ENCODE measurements at places on chromosomes 3 and 15.

- no peak for DNase-seq
These were observed 73.0 kb upstream of the PCSK6 start for GRCh38 chr15:101562428-101563059.

DNA sequence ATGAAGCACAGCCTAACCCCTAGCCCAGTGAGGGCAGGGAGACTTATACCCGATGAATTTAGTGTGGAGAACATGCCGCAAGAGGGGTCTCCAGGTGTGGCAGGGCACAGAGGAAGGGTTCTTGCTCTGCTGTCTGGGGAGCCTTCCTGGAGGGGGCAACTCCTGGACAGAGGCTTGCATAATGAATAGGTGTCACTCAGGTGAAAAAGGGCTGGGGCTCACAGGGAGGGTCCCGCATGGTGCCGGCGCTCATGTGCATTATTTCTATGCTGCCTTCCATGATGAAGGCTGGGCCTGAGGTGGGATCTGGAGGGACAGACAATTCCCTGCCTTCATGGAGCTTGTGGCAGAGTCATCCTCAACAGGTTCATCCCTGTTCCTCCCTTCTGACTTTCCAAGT is 51.5 kb downstream of the ITGA11 start:
- DNase-seq = no peak

DNA sequence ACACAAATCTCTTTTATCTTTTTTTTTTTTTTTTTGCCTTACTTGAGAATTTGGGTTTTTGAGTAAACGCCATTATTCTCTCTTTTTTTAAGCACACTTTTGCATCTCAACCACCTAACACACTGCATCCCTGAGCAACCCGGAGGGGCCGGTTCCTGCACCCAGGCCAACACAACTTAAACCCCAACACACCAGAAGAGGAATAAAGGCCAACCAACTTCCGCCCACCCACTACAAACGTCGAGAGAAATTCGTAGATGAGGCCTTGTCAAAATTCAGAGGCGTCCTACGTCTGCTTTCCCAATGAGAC is 389 bp upstream of the CCNB2 start:
- no peak for DNase-seq

- DNase-seq = peak; percentile 9
These were observed 17.4 kb upstream of the SUSD5 start for GRCh38 chr3:33236005-33236404.

DNA sequence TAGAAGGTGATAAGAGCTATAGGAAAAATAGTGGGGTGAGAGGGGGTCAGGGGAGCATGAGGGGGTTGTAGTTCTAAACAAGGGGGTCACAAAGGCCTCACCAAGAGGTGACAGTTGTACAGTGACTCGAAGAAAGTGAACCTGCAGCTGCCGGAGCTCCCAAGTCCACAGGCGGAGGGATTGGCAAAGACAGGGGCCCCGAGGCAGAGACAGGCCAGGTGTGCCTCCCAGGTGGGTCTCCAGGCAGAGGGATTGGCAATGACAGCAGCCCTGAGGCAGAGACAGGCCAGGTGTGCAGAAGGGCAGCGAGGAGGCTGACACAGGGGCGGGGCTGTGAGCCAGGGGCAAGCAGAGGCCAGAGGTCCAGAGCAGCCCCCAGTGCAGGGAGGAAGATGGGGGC is 63.7 kb downstream of the DNAJB8 start:
- no peak for DNase-seq

GRCh38 chr3:136351905-136352304 is 101.8 kb downstream of the PCCB start:
- no peak for DNase-seq

- peak; percentile 39 for DNase-seq
These were observed 412 bp downstream of the SLC41A3 start for GRCh38 chr3:126083511-126083912.
